ENCODE measurements at places on chromosomes 1 and 21. TPM values are rescaled to one million over a fixed set of nuclear protein-coding genes. Genes with fewer than 3 reads are reported as not detected.

DNA sequence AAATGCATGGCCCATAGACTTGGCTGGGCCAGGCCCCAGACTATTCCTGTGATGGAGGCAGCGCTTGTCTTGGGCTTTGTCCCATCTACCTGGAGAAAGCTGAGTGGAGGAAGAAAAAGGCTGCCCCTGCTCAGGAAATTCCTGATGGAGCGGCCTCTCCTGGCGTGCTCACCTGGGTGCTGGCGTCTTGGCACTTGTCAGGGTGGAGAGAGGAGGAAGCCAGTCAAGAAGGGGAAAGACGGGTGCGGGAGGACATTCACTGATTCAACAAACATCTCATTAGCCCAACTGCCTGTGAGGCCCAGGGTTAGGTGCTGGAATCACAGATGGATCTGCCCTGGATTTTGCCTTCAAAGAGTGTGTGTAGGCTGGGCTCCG, 16.1 kb downstream of the ALPL start:
- no peaks in the 10 kb centered on the region for H3K27me3 ChIP-seq
- no peaks in the 10 kb centered on the region for H3K36me3 ChIP-seq
- no peak for DNase-seq
- no peak overlapping the region for H3K27ac ChIP-seq
- peaks cover 10% of the 10 kb centered on the region for H3K4me1 ChIP-seq

- peaks cover 8% of the 10 kb centered on the region for H3K4me1 ChIP-seq
- DNase-seq = no peak
- H3K27me3 ChIP-seq = peaks cover 12% of the 10 kb centered on the region
- H3K27ac ChIP-seq = no peak overlapping the region
- H3K36me3 ChIP-seq = peaks cover 8% of the 10 kb centered on the region
Measured at GRCh38 chr1:93675271-93675670, 6.4 kb downstream of the BCAR3 start.

DNA sequence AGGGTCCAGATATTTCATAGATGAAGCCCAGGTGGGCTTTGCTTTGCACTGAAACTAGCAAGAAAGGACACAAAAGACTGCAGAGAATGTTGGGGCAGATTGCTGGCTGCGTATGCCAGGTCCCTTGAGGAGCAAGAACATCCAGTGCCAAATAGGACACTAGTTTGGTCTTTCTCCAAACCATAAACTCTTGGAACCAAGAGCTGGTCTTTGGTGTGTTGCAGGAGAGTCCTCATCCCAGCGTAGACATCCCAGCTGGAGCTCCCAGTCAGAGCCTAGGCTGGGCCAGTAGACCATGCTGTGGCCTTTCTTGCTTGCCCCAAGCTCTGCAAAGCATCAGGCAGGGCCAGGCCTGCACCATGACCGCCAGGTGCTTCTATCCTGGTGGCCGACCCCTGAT, 87.5 kb downstream of the ATP5PO start:
- H3K4me1 ChIP-seq = no peaks in the 10 kb centered on the region

- peaks cover 25% of the 10 kb centered on the region for H3K4me1 ChIP-seq
- H3K4me3 ChIP-seq = no peak overlapping the region
- peak; percentile 14 for DNase-seq
- H3K27me3 ChIP-seq = peaks cover 12% of the 10 kb centered on the region
Measured at GRCh38 chr21:35027563-35028450, 21.3 kb downstream of the RUNX1 start.

GRCh38 chr1:55214934-55215193, 300 bp downstream of the USP24 start:
- peaks cover 47% of the 10 kb centered on the region for H3K4me1 ChIP-seq
- peak overlapping the region; percentile 76 for H3K4me3 ChIP-seq
- no peaks in the 10 kb centered on the region for H3K36me3 ChIP-seq
- H3K27ac ChIP-seq = peak overlapping the region; percentile 88
- DNase-seq = peak; percentile 62
- H3K27me3 ChIP-seq = peaks cover 13% of the 10 kb centered on the region

DNA sequence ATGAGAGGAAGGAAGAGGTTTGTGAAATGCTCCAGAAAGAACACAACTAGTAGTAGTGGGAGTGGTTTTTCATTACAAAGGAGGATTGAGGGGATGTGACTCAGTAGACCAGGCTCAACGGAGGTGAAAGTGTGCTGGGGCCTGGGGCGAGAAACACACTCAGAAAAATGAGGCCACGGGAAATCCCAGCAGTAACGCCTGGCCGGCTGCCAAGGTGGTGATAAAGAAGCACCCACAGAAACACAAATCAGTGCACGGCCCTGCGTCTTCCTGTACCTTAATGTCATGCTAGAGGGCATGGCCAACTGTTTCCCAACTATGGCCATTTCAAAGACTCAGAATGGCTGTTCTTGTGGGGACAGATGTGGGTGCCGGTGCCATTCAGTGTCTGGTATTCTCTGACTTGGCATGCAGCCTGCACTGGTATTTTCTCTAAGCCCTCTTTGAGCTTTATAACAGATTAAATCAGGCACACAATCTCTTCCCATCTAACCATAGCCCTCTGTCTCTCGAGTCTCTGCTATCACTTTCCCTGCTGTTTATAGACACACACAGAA, 38.2 kb downstream of the URB2 start:
- no peaks in the 10 kb centered on the region for H3K27me3 ChIP-seq
- H3K27ac ChIP-seq = no peak overlapping the region
- DNase-seq = no peak
- H3K36me3 ChIP-seq = peaks cover 8% of the 10 kb centered on the region
- H3K4me1 ChIP-seq = no peaks in the 10 kb centered on the region

DNA sequence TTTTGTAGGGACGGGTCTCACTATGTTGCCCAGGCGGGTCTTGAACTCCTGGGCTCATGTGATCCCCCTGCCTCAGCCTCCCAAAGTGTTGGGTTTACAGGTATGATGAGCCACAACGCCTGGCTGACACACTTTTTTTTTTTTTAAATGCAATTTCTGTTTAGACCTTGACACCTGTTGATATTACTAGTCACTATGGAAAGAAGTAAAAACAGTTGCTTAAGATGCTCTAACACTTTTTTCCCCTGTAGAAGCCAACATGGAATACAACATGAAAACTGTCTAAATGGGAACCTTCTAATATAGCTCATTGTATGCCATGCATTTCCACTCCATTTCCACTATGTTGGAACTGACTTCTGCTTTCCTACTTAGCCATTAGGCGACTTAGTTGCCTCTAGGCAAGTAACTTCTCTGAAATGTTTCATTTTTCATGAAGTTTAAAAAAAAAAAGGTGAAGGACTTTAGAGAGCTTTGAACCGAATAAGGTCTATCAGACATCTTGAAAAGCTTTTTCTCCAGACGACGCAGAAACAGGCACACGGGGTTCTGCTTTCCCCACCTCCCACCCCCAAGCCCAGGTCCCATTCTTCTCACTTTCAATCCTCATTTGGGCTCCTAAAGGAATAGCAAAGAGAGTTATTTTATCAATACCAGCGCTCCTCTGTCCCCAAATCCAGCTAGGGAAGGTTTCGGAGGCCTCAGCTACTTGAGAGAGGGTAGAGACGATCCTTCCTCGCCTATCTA, 648 bp upstream of the DR1 start:
- H3K4me1 ChIP-seq = peaks cover 28% of the 10 kb centered on the region
- H3K27ac ChIP-seq = peak overlapping the region; percentile 99
- H3K4me3 ChIP-seq = peak overlapping the region; percentile 87
- no peaks in the 10 kb centered on the region for H3K27me3 ChIP-seq

DNA sequence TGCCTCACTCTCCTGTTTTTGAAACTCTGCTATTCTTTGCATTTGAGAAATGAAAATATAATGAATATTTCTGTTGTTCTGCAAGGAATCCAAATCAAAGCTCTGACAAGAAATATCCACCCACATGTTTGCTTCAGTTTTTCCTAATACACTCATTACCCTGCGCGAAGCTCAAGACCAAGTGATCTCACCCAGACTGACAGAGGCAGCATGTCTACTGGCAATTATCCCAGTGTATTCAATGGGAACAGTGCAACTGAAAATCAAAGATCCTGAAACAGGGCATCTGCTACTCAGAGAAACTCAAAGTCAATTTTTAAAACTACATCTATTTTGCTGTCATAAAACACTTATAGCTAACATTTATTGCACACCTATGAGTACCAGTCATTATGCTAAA, 321.0 kb upstream of the LRRC7 start:
- peaks cover 25% of the 10 kb centered on the region for H3K4me1 ChIP-seq
- H3K4me3 ChIP-seq = no peak overlapping the region
- no peaks in the 10 kb centered on the region for H3K36me3 ChIP-seq
- DNase-seq = no peak
- H3K27ac ChIP-seq = no peak overlapping the region

- no peak overlapping the region for H3K4me3 ChIP-seq
- H3K27ac ChIP-seq = no peak overlapping the region
- H3K4me1 ChIP-seq = peaks cover 8% of the 10 kb centered on the region
- no peak for DNase-seq
- H3K27me3 ChIP-seq = peaks cover 13% of the 10 kb centered on the region
- no peaks in the 10 kb centered on the region for H3K36me3 ChIP-seq
Measured at GRCh38 chr1:205338011-205338410, 16.5 kb upstream of the NUAK2 start.

DNA sequence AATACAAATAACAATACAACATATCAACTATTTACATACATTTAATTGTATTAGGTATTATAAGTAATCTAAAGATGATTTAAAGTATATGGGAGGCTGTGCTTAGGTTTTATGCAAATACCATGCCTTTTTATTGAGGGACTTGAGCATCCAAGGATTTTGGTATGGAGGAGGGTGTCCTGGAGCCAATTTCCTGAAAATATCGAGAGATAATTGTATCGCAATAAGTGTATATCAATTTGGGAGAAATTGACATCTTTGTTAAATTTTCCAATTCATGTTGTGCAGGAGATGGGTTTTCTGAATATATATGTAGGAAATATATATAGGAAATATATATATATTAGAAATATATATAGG, 63.5 kb downstream of the ATP1A1 start:
- H3K4me3 ChIP-seq = no peak overlapping the region
- H3K4me1 ChIP-seq = no peaks in the 10 kb centered on the region
- H3K27ac ChIP-seq = no peak overlapping the region
- H3K36me3 ChIP-seq = no peaks in the 10 kb centered on the region
- H3K27me3 ChIP-seq = no peaks in the 10 kb centered on the region

- no peaks in the 10 kb centered on the region for H3K27me3 ChIP-seq
- H3K4me3 ChIP-seq = no peak overlapping the region
- DNase-seq = no peak
- H3K27ac ChIP-seq = no peak overlapping the region
Measured at GRCh38 chr1:168709405-168710363, 19.3 kb downstream of the DPT start.

DNA sequence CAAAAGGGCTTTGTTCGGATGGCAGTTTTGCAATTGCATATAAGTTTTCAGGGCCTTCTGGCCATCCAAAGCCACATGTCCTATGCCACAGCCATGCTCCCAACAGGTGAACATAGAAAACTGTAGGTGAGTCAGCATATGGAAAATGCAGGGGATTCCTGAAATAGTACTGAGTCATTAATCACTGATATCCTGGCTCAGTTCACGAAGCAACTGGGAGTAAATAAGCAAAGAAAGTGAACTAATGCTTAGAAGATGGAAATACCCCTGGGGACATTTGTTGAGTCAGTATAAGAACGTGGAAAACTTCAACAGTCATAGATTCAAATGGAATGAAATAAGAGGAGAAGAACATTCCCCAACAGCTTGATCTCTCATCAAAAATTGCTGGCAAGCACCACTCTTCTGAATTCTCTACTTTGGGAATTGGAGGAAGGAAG, 148.9 kb upstream of the RUNX1 start:
- no peak overlapping the region for H3K27ac ChIP-seq
- DNase-seq = no peak
- H3K36me3 ChIP-seq = no peaks in the 10 kb centered on the region
- no peak overlapping the region for H3K4me3 ChIP-seq
- no peaks in the 10 kb centered on the region for H3K4me1 ChIP-seq
- no peaks in the 10 kb centered on the region for H3K27me3 ChIP-seq

GRCh38 chr1:161092621-161093028, 3.3 kb upstream of the NECTIN4 start:
- no peaks in the 10 kb centered on the region for H3K27me3 ChIP-seq
- H3K4me3 ChIP-seq = no peak overlapping the region
- DNase-seq = no peak
- no peaks in the 10 kb centered on the region for H3K4me1 ChIP-seq
- no peaks in the 10 kb centered on the region for H3K36me3 ChIP-seq

GRCh38 chr1:38941527-38942019, at the start of gene RHBDL2:
RHBDL2 (minus strand) TSS chr1:38941830; CDS start chr1:38919212, 22,618 bp downstream.
- DNase-seq = peak; percentile 32
- H3K27ac ChIP-seq = no peak within 1 kb of the TSS
- no peaks in the 10 kb centered on the region for H3K27me3 ChIP-seq
- H3K4me1 ChIP-seq = no peaks in the 10 kb centered on the region
- 0 out of 2 replicates have a peak within 1 kb of the TSS, but pooled peaks have one; percentile 35 for H3K4me3 ChIP-seq

- no peaks in the 10 kb centered on the region for H3K4me1 ChIP-seq
- H3K27ac ChIP-seq = no peak overlapping the region
- no peaks in the 10 kb centered on the region for H3K36me3 ChIP-seq
- H3K27me3 ChIP-seq = no peaks in the 10 kb centered on the region
- no peak for DNase-seq
Measured at GRCh38 chr21:17866590-17866989, 47.4 kb upstream of the C21orf91 start.

DNA sequence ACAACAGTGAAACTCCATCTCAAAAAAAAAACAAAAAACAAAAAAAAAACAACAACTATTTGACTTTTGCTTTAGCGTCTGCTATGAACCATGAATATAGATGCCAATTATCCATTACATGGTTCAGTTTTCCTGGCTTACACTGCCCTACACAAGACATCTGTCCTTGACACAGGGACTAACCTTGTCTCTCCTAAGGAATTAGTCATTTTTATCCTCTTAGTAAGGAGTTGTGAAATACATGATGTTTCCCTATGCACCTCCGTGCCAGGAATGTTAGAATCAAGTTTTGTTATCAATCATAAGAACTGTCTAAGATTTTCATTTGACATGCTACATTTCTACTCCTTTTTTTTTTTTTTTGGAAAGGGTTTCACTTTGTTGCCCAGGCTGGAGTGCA, 241.8 kb downstream of the KIF26B start:
- H3K27ac ChIP-seq = no peak overlapping the region
- no peak for DNase-seq
- no peaks in the 10 kb centered on the region for H3K27me3 ChIP-seq
- H3K4me3 ChIP-seq = no peak overlapping the region
- no peaks in the 10 kb centered on the region for H3K4me1 ChIP-seq

DNA sequence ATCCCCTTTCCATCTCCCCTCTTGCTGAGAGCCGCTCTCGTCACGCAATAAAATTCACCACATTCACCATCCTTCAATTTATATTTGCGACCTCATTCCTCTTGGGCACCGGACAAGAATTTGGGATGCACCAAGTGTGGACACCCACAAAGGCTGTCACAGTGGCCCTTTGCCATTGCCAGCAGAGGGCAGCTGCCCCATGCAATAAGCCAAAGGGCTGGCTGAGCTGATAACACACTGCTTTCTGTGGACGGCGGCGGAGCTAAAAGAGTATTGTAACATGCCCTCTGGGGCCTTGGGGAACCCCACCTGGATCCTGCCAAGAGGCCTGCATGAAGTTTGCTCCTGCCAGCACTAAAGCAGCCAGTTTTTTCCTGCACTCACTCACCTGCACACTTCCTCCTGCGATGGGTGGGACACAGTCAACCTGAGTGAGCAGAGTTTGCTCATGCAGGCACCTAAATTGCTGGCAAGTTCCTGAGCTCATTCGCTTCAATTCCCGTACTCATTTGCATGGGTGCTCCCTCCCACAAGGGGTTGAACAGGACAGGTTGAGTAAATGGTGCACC, 792.3 kb upstream of the ADAMTS5 start:
- H3K27ac ChIP-seq = no peak overlapping the region
- no peak overlapping the region for H3K4me3 ChIP-seq
- H3K4me1 ChIP-seq = peaks cover 17% of the 10 kb centered on the region
- H3K36me3 ChIP-seq = no peaks in the 10 kb centered on the region
- no peaks in the 10 kb centered on the region for H3K27me3 ChIP-seq

Gene ITLN2
- 12.8 TPM for total RNA-seq

Gene CELA2A
- not detected for total RNA-seq

Gene FCRL4
- total RNA-seq = not detected

Gene PRAMEF9
- not detected for total RNA-seq

Gene KRTAP7-1
- total RNA-seq = not detected

Gene TSSK3
- total RNA-seq = not detected
